Esophagus muscularis mucosa (tissue), 4 donors: ENCODE measurements at places on chromosomes 2 and 18.

- DNase-seq: no peak
Measured at GRCh38 chr2:237261327-237261726, 152.6 kb downstream of the COL6A3 start.

DNA sequence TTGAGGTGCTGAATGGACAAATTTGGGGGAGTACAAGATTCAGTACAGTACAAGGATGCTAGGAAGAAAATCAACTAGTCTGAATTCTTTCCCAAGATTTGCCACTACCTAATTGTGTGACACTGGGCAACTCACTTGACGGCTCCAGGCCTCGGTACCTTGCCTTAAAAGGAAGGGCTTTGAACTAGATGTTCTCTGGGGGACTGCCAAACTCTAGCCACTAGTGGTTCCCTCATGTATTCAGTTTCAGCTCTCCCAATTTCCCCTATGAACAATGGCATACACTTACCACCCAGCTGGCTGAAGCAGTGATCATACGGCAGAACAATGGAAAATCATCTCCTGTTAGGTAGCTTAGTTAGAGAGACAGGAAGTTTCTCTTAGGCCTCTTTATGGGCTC is 73.4 kb downstream of the VWC2L start:
- no peak for DNase-seq

GRCh38 chr18:55861266-55861665 is 273.3 kb upstream of the TCF4 start:
- no peak for DNase-seq

- DNase-seq: no peak
Measured at GRCh38 chr2:74538881-74539339, 9.2 kb downstream of the HTRA2 start.

DNA sequence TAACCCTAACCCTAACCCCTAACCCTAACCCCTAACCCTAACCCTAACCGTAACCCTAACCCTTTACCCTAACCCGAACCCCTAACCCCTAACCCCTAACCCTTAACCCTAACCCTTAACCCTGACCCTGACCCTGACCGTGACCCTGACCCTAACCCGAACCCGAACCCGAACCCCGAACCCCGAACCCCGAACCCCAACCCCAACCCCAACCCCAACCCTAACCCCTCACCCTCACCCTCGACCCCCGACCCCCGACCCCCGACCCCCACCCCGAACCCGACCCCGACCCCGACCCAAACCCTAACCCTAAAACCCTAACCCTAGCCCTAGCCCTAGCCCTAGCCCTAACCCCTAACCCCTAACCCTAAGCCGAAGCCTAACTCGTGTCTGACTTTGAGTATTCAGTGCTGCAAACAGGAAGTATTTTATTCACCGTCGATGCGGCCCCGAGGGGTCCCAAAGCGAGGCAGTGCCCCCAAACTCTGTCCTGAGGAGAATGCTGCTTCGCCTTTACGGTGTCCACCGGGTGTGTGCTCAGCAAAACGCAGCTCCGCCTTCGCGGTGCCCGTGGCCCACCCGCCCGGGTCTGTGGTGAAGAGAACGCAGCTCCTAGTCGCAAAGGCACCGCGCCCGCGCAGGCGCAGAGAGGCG is 36.0 kb downstream of the FAM110C start:
- DNase-seq: no peak

DNA sequence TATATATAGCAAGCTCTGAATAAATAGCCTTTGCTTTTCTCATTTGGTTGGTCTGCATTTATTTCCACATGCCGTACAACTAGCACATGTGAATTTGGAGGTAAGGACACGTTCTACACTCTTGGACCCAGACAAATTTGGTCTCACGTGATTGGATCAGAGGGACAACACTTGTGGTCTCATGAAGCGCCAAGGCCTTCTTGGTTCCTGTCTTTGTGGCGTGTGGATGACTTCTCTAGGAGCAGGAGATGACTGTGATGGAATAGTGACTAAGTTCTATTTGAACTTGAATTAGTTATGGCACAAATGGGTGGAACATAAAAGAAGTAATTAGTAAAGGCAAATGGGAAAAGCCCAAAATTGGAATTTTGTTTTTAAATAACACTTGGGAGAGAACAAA is 206.9 kb downstream of the BCL2 start:
- DNase-seq: no peak

GRCh38 chr2:239393941-239394340 is 6.9 kb downstream of the HDAC4 start:
- DNase-seq: no peak

GRCh38 chr2:164896634-164897355 is 55.2 kb upstream of the COBLL1 start:
- no peak for DNase-seq

DNA sequence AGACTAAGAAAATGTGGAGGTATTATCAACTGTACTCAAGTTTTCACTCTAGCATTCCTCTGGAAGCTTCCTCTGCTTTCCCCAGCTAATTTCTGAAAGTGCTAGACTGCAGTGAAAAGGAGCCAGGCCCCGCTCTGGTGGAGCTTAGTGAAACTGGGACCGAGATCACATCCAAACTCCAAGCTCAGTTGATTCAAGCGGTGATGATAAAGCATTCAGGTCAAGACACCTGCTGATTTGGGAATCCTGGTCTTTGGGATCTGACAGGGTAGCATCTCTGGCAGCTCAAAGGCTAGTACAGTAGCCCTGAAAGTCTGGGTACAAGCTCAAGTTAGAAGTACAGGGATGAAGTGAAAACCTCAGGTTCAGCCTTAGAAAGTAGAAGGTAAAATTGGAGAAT is 120.2 kb upstream of the CRIM1 start:
- no peak for DNase-seq

- DNase-seq: no peak
Measured at GRCh38 chr2:127355407-127356008, 32.3 kb downstream of the MAP3K2 start.

- peak; percentile 53 for DNase-seq
Measured at GRCh38 chr18:26457611-26458353, 90.6 kb downstream of the KCTD1 start.

DNA sequence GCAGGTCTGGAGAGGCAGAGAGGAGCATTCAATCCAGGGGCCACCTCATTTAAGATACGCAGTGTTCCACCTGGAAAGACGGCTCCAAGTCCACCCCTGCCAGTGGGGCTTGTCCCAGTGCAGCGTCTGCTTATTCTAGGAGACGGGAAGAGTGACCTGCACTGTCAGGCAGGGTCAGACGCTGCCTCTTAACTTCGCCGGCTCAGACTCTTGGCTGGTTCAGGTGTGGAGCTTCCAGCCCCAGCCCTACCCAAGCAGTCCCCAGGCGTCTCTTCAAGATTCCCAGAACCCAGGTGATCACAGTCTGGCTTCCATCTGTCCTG is 208.5 kb downstream of the TFCP2L1 start:
- no peak for DNase-seq

GRCh38 chr2:227292314-227292713 is 32.7 kb upstream of the MFF start:
- no peak for DNase-seq

- no peak for DNase-seq
Measured at GRCh38 chr2:213104092-213104902, 47.1 kb downstream of the IKZF2 start.

DNA sequence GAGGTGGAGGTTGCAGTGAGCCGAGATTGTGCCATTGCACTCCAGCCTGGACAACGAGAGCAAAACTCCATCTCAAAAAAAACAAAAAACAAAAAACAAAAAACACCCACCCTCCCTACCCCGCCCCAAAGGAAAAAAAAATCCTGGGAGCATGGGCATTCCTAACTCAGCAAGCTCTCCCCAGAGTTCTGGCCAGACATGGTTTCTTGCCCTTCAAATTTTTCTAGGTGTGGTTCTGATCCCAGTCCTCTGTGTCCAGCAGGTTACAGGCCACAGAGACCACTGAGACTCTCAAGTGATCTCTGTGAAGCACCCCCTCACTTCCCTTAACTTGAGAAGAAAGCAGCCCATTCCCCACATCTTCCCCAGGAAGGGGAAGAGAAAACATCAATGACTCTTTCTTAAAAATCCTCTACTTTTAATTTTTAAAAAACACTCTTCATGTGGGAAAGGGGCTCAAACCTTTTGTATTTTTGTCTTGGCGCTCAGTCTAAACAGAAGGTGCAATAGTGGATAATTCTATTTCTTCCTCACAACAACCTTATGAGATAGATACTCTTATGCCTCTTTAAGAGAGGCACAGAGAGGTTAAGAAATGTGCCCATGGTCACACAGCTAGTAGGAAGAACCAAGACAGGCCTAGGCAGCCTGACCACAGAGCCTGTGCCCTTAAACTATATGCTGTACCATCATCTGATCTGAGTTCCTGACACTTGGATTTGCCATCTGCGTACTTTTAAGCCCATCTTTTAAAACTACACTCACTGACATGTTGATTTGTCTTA is 6.9 kb upstream of the KCNE4 start:
- no peak for DNase-seq

DNA sequence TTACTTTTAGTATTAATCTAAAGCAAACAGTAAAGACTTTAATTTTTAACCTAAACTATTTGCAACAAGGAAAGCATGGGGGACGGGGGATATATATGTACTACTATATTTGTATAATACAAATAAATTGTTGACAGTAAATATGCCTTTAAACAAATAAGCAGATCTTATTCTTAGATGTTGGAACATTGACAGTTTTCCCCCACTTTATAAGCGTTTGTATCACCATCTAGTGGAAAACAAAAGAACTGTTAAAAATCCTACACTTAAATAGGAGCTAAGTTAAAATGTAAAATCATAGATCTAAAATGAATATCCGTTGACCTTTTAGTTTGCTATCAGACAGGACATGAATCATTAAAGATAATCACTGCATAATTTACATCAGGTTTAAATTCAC is 50.0 kb downstream of the RBBP8 start:
- no peak for DNase-seq

DNA sequence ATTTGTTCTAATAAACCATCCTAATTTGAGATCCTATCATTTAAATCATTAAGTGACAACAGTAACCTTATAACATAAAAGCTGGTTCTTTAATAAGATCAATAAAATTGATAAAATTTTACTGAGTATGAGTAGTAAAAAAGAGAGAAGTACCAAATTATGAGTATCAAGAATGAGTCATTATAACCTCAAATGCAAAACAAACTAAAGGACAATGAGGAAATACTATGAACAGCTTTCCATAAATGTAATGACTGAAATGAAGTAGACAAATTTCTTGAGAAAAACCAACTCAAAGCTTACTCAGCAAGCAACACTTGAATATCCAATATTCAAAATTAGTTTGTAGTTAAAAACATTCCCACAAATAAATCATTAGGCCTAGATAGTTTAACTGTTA is 433.0 kb downstream of the ZEB2 start:
- DNase-seq: no peak

DNA sequence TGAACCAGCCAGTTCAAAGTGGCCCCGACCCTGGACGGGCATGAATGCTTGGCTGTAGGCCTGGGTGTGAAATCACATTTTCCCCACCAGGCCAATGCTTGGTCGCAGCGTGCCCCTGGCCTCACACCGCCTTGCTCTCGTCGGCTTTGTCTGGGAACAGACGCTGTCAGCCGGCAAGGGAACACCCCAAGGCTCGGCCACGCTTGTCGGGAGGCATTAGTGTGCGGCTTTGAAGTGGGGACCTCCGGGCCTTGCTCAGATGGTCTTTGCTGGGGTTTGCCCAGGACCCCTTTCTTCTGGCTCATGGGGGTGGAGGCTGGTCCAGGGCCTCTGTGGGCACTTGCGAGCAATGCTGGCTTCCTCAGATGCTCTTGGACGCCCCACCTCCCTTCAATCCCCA is 79.1 kb downstream of the INHBB start:
- no peak for DNase-seq

- no peak for DNase-seq
Measured at GRCh38 chr2:61074100-61074499, 8.4 kb downstream of the SANBR start.

DNA sequence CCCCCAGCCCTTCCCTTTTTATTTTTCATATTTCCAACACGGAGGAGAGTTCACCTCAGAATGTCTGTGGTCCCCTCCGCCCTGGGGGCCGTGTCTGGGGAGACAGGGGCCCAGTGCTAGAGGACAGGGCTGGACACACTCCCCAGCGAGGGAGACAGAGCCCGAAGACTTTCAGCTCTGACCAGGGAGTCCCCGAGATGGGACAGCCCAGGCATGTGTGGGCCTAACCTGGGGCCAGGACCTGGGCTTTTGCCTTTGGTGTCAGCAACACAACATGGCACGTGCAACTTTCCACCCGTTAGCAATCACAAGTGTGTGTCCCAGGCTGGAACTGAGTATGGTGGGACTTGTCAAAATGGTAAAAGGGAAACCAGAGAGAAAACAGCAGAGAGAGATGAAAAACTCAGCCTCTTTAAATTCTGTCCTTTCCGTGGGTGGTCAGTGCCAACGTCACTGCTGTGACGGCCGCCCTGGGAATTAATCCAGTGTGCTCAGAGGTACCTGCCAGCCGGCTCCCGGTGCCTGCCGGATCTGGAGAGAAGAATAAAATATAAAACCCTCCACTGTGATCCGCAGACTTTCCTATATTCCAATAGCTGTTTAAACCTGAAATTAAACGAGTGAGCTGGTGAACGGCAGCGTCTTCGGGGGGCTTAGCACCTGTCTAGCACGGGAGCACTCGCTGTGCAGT is 245.8 kb downstream of the EIPR1 start:
- no peak for DNase-seq

DNA sequence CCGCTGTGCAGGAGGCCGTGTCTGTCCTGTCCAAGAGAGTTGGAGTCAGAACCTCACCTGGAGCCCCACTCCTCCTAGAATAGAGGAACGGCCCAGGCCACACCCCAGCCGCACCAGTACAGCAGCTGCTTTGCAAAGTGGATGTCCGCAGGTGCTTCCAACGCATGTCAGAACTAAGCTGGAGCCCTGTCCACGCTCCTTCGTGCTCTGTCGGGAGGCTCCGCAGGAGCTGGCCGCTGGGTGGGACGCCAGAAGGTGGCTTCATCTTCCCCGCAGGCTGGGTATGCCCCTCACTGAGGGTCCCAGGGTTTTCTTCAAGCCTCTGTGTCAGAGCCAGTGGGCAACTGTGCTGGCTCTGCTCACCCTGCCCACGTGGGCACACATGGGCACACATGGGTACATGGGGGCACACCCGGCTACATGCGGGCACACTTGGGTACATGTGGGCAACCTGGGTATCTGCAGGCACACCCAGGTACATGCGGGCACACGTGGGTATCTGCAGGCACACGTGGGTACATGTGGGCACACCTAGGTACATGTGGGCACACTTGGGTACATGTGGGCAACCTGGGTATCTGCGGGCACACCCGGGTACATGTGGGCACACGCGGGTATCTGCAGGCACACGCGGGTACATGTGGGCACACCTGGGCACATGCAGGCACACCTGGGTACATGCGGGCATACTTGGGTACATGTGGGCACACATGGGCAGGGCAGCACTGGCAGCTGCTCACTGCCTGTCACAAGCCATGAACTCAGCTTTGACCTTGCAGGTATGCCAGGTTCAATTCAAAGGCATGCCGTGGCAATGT is 67.1 kb upstream of the CTDP1 start:
- no peak for DNase-seq
